ENCODE measurements at places on chromosomes 6 and 20.

GRCh38 chr6:45951321-45952167, 64.1 kb downstream of the CLIC5 start:
- no peak for DNase-seq

DNA sequence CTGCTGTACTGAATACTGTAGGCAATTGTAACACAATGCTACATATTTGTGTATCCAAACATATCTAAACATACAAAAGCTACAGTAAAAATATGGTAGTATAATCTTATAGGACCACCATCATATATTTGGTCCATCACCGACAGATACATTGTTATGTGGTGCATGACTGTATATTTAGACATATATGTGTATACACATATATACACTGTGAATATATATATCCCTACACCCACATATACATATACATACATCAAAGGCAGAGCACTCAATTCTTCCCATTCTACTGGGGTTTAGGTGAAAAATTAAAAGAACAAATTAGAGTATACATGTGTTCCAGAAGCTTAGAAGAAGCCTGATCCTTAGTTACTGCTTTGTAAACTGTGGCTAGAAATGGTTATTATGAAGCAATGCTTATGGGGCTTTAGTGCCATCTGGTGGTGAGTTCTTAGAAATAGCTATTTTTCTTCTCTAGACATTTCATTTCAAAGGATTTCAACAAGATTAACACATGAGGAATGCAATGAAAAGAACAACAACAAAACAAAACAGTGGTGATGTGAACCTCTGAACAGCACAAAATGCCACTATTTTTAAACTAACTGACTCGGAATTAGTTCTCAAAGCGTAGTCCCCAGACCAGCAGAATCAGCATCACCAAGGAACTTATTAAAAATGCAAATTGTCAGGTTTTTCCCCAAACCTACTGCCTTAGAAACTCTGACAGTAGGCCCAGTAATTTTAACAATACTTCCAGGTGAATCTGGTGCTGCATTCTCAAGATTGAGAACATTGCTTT, 38.0 kb downstream of the PKHD1 start:
- no peak for DNase-seq

DNA sequence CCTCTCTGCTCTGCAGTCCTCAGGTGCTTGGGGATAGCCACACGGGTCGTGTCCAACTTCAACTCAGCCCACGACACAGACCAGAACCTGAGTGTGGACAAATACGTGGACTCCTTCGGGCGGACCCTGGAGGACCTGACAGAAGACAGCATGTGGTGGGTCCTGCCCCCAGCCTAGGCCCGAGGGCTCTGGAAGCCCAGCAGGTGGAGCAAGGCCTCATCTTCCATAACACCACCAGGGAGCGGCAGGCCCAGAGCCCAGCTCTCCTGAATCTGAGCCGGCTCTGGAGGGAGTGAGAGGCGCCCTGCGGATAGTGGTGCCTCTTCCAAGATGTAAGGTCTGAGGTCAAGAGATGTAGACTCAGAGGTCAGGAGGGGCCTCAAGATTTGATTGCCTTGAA, 19.6 kb downstream of the TGM6 start:
- DNase-seq: no peak

- DNase-seq: no peak
These were observed 26.2 kb upstream of the MRPS18A start for GRCh38 chr6:43713643-43714310.

DNA sequence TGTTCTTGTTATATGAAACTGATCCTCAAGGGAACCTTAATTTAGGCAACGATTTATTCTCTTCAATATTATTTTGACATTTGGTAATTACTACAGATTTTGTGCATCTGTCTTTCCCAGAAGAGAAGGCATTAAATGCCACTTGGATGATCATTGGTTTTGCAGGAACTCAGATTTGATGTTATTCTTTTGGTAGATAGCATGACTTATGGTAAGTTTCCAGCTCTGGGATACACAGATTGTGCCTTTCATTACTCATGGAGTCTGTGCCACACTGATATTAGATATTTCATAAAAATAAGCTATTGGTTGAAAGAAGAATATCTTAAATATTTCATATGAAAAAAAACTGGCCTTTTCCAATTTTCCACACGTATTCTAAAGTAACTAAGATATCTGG, 120.1 kb downstream of the AIG1 start:
- no peak for DNase-seq

DNA sequence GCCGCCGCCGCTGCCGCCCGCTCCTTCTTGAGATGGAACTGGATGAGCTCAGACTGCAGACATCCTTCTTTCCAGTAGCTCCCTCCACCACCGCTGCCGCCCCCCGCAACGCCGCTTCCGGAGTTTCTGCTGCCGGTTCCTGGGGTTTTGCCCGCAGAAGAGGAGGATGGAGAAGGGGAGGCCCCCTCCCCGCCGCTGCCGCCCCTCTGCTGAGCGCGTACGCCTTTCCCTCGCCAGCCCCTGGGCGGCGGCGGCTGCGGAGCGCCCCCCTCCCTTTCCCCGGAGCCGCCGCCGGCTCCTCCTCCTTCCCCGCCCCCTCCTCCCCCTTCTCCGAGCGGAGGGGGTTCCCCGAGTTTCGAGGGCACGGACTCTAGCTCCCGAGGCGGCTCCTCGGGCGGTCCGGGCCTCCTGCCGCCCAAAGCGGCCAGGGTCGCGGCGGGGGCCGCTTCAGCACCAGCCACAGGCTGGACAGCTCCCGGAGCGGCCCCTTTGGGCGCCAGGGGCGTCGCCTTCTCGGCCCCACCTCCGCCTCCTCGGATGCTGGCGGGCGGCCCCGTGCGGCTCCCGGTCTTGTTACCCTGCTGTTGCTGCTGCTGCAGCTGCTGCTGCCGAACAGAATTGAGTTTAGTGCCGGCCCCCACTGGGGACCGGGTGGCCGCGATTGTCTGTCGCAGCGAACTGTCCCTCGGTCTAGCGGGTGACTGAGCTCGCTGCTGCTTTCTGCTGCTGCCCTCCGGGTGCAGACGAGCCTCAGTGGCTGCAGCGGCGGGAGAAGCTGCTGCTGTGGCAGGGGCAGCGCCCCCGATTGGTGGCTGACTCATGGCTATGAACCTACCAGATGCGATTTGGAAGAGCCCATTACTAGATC, 3.1 kb downstream of the MTCL3 start:
- peak; percentile 79 for DNase-seq

DNA sequence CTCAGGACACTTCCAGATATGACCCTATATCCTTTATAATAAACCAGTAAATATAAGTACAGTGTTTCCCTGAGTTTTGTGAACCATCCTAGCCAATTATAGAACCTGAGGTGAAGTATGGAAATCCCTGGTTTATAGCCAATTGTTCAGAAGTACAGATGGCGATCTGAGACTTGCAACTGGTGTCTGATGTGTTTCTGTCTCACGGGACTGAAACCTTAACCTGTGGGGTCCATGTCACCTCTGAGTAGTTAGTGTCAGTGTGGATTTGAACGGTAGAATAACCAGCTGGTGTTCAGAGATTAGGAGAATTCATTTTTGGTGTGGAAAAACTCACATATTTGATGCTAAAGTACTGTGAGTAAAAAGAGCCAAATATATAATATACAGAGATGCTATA, 606.6 kb downstream of the MAFB start:
- DNase-seq: no peak

DNA sequence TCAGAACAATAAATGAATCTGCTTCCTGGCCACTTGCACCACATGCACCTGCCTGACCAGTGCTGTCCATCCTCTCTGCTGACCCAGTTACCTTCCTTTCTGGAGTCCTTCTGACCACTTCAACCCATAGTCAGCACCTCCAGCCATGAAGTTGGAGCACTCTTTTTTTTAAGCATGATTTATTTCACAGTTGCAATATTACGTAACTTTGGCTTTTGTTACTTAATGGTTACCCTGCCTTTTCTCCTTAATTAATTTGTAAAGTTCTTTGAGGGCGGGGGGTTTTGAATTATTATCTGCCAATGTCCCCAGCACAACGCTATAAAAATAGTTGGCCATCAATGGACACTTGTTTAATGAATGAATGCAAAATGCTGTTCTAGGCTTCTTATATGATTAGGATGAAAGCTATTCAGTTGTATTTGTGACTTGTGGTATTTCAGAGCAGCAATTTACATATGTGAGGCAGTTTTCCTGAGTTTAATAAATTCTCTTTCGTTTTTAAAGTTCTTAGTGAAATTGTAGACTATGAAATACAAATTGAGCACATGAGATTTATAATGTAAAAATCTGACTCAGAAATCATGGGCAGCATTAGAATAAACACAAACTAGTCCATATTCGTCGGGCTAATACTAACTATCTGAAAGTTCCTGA, 180.0 kb downstream of the HS3ST5 start:
- no peak for DNase-seq

GRCh38 chr6:55886185-55886836, 10.9 kb upstream of the BMP5 start:
- no peak for DNase-seq

- DNase-seq: peak; percentile 62
These were observed 956 bp downstream of the CHRNA4 start for GRCh38 chr20:63359937-63360849.

GRCh38 chr6:4208158-4208557, 72.8 kb upstream of the ECI2 start:
- DNase-seq: no peak

- no peak for DNase-seq
These were observed 66.4 kb downstream of the HMGN3 start for GRCh38 chr6:79167931-79168694.

- DNase-seq: no peak
These were observed 16.1 kb upstream of the LAMP5 start for GRCh38 chr20:9498322-9498721.

DNA sequence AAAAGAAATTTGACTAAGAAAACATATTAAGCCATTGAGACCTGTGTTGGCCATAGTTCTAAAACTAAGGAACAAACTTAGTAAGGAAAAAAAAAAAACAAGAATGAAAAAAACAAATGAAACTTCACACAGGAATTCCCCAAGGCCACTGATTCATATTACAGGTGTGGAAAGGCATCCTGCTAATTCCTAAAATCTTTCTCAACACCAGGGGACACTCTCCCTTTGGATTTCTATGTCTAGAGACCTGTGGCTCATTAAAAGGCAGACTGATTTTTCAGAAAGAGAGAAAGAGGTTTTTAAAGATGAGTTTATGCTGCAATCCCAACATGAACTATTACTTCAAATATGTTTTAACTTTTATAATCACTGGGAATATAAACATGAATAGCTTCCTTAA, at the start of gene OR12D1:
Gene OR12D1 (plus strand): TSS at position 341 of the 400 bp plus-strand sequence.
- DNase-seq: no peak

DNA sequence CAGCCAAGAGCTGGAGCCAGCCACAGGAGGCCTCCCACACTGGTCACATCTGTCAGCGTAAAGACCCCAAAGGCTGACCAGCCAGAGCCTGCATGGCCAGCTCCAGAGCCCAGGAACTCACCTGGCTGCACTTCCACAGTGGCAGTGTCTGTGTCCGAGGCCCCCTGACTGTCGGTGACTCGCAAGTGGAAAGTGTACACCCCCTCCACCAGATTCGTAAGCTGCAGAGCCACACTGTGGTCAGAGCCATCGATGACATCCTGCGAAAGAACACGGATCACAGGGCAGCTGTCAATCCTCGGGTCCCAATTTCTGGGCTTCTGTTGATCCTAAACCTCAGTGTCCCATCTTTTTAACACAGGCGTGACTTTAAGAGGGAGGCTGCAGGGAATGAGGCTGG, 69.3 kb downstream of the ALDH5A1 start:
- no peak for DNase-seq

DNA sequence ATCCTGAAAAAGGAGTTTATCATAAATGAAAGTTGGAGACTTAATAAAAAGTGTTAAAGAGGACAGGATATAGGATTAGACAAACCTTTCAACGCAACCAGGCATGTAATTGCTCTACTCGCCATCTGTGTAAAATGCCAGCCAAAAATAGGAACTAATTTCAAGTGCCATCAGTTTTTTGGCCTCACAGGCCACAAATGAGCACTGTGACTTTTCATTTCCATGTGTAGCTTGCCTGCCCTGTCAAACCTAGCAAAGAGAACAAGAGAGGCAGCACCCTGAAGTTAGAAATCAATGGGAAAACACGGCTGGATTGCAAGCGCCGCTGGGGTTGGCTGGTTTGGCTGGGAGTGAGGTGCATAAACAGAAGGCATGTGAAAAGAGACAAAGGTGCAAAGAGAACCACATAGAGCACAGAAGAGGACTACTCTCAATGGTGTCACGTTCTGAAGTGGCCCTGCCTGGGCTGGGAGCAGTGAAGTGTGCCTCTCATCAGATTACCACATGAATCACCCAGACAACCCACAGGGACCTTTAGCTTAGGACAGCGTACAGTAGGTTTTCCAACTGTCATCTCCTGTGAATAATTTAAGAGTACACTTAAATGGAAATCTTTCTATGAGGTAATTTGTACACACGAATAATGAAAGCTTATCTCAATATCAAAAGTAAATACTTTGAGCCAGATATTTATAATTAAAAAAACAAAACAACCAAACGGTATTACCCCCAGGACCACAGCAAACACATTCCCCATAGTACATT, 78.0 kb upstream of the NHSL1 start:
- DNase-seq: peak; percentile 35

DNA sequence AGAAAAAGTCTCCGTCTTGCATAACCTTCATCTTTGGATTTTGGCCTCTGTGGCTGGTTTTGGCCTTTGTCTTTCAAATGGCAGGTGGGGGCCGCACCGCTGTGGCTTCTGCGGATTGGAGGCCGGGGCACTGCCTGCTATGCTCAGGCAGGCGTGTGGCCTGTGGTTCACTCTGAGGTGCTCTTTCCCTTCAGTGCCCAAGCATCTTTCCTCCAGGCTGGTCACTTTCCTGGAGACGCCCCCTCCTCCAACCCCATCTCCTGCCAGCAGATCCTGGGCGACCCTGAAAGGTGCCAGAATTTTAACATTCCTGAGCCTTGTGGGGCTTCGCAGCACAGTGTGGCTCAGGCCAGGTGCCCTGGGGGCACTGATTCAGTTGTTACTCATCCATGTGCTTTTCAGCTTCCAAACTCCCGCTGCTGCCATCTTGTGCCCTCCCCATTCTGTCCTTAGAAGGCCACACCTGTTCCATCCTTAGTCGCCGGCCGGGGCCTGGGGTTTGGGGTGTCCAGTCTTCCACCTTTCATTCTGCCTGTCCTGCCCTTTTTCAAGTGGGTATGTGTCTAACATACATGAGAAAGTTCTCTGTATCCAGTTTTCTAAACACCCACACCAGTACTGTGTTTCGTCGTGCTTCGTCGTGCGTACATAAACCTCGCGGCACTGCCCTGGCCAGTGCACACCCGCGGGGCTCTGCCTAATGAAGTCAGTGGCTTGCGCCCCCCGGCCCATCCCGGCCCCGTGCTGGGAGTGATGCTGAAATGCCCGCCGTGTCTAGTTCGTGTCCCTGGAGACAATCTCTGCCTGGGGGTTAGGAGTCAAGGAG, 12.1 kb downstream of the SS18L1 start:
- no peak for DNase-seq

- DNase-seq: no peak
These were observed 12.9 kb downstream of the PARD6B start for GRCh38 chr20:50744143-50744792.

- DNase-seq: no peak
These were observed 114.6 kb upstream of the TAB2 start for GRCh38 chr6:149202952-149203351.

DNA sequence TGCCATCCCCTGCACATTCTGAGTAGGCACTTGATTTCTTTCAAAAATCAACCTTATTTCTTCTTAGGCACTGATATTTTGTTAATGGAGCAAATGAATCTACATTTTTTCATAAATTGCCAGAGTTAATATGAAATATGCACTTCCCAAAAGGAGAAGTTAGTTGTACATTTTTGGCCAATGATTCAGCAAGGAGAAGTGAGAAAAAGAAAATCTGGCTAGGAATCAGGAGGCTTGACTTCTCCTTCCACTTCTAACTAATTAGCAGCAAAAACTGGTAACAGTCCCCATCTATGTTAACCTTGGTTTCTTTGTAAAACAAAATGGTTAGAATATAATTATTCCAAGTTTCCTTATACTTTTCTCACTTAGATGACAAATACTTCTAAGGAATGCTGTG, 7.0 kb upstream of the DSE start:
- DNase-seq: no peak
